GM12892 (cell line): ENCODE measurements at places on chromosomes 7 and 10.
A peak's percentile ranks its signal among the peaks of the same experiment; 100 is the strongest.

- no peak for DNase-seq
These were observed 165.5 kb downstream of the MAGI2 start for GRCh38 chr7:79287981-79288380.

DNA sequence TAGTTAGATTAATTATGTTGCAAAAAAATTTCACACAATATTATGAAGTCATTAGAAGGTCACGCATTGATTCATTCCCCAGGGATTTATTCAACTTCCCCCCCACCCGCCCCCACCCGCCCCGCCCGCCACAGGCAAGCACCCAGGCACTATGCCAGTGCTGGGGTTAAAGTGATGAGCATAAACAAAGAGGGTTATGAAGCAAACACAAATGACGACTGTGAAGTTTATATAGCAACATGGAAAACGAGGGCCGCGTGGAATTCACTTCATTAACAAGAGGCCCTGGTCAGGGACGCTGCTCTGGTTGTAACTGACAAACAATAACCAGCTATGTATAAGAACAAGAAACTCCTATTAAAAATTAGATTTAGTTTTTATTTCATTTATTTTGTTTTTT is 656.5 kb upstream of the COBL start:
- no peak for DNase-seq

GRCh38 chr10:60291344-60291930 is 98.2 kb downstream of the ANK3 start:
- DNase-seq: no peak

DNA sequence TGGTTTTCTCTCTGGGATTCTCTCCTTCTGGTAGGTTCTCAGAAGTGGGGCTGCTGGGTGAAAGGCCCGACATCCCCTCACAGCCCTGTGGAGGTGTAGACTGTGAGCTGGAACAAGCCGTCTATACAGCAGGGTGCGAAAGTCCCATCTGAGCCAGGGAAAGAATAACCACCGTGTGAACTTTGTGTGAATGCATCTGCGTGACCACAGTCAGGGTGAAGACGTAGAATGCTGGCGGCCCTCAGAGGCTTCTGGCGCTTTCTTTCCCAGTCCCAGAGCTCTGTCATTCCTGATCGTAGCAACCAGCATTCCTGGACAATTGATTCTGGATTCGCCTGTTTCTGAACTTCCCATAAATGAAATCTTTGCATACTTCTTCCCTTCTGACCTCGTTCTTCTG is 30.0 kb downstream of the ELFN1 start:
- no peak for DNase-seq

GRCh38 chr10:7986851-7987250 is 67.6 kb upstream of the GATA3 start:
- DNase-seq: no peak

DNA sequence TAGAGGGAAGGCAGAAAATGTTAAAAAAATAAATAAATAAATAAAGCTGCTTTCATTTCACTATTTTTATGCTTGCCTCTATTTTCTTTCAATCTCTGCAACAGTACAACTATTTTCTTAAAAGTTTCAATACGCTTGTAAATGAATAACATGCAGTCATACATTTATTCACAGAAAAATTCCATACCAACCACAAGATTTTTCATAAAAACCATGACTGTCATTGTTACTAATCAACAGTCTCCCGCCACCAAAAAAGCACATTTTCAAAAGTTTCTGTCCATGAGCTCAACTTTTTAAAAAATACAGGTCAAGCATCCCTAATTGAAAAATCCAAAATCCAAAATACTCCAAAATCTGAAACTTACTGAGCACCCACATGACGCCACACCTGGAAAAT is 5.3 kb downstream of the PARD3 start:
- no peak for DNase-seq

DNA sequence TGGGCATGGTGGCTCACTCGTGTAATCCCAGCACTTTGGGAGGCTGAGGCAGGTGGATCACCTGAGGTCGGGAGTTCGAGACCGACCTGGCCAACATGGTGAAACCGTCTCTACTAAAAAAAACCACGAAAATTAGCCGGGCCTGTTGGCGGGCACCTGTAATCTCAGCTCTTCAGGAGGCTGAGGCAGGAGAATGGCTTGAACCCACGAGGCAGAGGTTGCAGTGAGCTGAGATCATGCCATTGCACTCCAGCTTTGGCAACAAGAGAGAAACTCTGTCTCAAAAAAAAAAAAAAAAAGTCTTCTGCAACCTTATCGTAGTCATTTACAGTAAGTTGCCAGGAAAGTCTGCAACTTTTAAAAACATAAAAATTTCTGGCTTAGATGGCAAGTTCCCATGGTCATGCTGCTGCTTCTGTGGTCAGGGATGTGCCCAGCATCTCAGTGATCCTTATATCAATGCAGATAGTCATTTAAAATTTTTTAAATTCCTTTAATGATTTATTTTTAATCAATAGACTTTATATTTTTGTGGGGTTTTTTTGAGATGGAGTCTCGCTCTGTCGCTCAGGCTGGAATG is 15.6 kb downstream of the SUFU start:
- DNase-seq: no peak

GRCh38 chr7:80635533-80635932 is 2.9 kb upstream of the CD36 start:
- DNase-seq: no peak

GRCh38 chr10:52479567-52479966 is 165.5 kb downstream of the DKK1 start:
- DNase-seq: no peak

DNA sequence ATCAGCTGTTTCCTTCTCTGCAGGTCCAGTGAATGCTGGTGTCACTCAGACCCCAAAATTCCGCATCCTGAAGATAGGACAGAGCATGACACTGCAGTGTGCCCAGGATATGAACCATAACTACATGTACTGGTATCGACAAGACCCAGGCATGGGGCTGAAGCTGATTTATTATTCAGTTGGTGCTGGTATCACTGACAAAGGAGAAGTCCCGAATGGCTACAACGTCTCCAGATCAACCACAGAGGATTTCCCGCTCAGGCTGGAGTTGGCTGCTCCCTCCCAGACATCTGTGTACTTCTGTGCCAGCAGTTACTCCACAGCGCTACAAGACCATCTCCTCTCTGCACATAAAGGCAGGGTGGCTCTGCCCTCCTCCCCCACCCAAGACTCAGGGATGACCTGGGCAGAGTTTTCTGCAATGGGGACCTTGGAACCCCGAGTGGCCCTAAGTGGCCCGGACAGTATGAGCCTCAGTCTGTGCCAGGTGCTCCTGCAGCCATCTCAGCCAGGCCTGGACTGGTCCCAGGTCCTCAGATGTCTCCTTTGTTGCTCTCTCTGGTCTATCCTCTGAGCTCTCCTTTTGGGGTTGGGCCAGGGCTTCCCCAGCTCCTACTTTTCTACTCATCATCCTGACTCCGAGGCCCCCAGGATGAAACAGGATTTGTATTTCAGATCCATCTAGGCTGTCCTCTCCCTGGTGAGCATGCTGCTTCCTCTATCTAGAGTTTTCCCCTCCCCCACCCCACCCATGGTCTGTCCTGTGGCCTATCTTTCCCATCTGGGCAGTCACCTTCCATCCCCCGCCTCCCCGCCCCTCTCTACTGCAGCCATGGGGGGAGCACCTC is 212.1 kb upstream of the PRSS58 start:
- no peak for DNase-seq

DNA sequence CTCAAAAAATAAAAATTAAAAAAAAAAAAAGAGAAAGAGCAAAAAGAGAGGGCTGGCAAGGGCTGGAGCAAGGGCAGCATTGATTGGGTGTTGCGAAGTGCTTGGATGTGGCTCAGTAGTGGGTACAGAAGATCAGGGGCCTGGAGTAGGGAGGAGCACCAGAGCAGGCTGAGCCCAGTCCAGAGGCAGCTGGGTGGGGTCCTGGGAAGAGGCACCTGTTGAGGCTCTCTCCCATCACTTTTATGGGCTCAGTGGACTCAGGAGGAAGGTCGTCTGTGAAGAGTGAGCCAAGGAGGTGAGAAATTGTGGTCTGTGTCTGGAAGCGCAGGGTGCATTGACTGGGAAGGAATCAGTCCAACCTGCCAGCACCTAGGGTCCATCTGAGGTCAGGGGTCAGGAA is 11.8 kb upstream of the ZMIZ2 start:
- DNase-seq: no peak

DNA sequence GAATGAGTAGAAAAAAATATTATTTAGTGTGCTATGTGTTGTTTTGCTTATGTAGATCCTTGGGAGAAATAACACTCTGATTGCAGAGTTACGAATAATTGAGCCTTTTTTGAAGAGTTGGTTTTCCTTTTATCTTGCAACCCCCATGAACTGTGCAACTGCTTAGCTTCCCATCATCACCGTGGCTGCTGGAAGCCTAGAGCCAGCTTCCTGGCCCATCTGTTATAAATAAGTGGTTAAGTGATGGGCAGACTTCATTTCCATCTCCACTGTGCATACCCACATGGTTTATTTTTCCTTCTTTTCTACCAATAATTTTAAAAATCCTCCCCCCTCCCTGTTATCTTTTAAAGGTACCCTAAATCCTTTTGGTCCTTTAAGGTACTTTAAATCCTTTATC is 554.9 kb upstream of the GALNT17 start:
- no peak for DNase-seq

DNA sequence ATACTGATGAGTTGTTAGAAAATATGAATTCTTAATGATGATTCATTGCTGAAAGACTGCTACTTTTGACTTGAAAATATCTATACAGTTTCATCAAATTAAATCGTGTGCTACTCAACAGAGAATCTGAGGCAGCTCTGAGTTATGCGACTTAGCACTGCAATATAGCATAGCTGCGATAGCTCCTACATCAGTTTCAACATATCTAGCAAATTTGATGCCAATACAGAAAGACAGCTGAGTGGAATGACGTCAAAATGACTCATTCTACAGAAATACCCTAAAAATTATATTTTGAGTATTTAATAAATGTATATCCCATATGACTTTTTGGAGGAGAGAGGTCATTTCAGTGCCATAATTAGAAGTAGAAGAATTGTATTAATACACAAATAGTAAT is 1.1 kb upstream of the TARP start:
- no peak for DNase-seq

- DNase-seq: no peak
These were observed 236.8 kb downstream of the RNLS start for GRCh38 chr10:88346144-88346977.

- DNase-seq: peak; percentile 20
These were observed 154.8 kb upstream of the PRR15 start for GRCh38 chr7:29408841-29409243.

DNA sequence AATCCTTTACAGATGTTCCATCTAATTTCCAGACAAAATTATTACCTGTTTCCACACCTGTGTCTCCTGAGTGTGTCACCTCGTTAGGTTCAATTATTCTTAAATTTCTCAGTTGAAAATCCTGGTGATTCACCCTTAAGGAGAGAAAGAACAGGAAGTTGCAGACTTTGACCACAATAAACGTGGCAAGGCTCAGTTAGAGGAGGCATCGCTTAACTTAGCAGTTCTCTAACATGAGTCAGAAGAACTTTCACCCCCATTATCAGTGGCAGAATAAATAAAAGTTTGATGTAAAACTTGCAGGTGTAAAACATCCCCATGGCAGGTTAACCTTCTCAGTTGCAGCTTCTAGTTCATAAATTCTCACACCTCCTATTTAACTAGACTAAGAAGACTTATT is 8.3 kb downstream of the XPNPEP1 start:
- DNase-seq: no peak

GRCh38 chr10:107631876-107632275 is 467.4 kb upstream of the SORCS1 start:
- no peak for DNase-seq

DNA sequence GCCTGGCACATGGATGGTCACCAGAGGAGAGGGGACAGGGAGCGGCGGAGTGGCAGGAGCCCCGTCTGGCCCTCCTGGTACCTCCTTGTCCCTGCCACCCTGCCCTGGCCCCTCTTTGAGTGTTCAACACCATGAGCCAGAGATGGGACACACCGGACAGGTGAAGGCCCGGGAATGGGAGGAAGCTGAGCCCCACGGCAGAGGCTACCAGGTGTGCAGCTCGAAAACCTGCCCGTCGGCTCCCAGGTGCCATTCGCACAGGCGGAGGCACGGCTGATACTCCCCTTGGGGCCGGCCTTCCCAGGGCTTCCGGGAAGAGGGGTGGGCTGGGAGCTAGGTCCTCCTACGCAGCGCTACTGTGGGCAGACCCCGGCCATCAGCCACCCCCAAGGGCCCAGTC is 44.1 kb downstream of the TNRC18 start:
- no peak for DNase-seq

- DNase-seq: no peak
These were observed 20.6 kb upstream of the FAM180A start for GRCh38 chr7:135769005-135769802.

GRCh38 chr10:104117839-104118323 is 4.1 kb upstream of the SFR1 start:
- DNase-seq: no peak

GRCh38 chr7:153942036-153942435 is 110.2 kb upstream of the DPP6 start:
- no peak for DNase-seq

GRCh38 chr10:117653170-117653515 is 110.6 kb downstream of the EMX2 start:
- DNase-seq: peak; percentile 37

DNA sequence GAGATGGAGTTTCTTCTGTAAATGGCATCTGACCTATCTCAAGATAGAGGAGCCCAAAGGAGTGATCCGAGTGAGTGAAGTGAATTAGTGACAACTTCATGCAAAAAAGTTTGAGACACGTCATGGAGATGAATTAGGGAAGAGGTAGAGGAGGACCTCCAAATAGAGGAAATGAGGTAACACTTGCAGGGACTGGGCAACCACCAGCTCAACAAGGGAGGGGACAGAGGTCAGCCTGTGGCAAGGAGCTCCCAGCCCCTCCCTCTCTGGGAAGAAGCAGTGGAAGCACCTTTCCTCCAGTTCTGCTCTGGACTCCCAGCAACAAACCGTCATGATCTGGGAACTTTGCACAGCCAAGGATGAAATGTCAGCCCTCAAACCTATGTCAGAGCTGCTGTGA is 83.5 kb upstream of the IKZF1 start:
- DNase-seq: no peak

- peak; percentile 8 for DNase-seq
These were observed 28.9 kb upstream of the INHBA start for GRCh38 chr7:41731493-41732435.

- DNase-seq: no peak
These were observed 652.5 kb downstream of the PCDH15 start for GRCh38 chr10:54148508-54148907.

DNA sequence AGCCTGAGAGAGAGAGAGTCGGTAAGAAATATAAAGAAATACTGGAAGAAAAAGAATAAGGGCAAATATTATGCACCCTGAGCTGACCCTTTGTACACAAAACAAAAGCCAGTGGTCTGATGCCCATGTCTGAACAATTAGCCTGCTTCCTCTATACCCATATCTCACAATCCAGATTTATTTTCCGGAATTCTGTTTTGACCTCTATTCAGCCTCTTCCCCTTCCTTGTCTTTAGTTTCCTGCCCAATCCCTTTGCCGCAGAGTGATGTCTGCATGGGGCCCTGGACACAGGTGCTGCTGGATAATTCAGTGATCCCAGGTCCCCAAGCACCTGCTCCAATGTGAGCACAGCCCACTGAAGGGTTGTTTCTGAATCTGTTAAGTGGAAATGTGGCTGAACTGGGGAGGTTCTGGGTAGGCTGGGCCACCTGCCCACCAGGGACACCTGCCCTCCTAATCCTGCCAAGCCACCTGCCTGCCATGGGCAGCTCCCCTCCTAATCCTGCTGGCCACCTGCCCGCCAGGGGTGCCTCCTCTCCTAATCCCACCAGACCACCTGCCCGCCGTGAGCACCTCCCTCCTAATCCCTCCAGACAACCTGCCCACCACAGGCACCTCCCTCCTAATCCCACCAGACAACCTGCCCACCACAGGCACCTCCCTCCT is 23.0 kb downstream of the ADGRA1 start:
- DNase-seq: no peak

GRCh38 chr10:123964953-123965352 is 73.3 kb upstream of the CPXM2 start:
- no peak for DNase-seq
